ENCODE measurements at places on chromosomes 7 and 10.

- no peak for DNase-seq
Measured at GRCh38 chr10:61455656-61456055, 2.5 kb upstream of the TMEM26 start.

GRCh38 chr7:90674625-90675024, 78.5 kb downstream of the CDK14 start:
- DNase-seq: no peak

DNA sequence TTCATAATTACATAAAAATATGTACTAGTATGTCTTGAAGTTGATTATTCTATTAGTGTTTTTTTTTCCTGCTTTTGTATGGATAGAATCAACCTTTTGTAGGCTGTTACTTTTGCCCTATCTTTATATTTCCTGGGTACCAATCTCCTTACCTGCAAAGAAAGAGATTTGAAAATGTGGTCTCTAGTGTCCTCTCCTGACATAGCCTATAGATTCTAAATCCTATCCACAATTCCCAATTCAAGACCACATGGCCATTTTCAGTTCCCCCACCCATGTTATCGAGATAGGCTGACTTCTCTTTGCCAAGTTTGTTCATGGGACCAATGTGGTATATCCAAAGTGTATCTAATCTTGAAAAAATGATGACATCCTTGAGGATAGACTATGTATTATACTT, 269.4 kb upstream of the SEMA3D start:
- no peak for DNase-seq

- DNase-seq: no peak
Measured at GRCh38 chr10:11670381-11670780, 58.9 kb upstream of the USP6NL start.

- no peak for DNase-seq
Measured at GRCh38 chr10:100575585-100576281, 40.0 kb downstream of the HIF1AN start.

DNA sequence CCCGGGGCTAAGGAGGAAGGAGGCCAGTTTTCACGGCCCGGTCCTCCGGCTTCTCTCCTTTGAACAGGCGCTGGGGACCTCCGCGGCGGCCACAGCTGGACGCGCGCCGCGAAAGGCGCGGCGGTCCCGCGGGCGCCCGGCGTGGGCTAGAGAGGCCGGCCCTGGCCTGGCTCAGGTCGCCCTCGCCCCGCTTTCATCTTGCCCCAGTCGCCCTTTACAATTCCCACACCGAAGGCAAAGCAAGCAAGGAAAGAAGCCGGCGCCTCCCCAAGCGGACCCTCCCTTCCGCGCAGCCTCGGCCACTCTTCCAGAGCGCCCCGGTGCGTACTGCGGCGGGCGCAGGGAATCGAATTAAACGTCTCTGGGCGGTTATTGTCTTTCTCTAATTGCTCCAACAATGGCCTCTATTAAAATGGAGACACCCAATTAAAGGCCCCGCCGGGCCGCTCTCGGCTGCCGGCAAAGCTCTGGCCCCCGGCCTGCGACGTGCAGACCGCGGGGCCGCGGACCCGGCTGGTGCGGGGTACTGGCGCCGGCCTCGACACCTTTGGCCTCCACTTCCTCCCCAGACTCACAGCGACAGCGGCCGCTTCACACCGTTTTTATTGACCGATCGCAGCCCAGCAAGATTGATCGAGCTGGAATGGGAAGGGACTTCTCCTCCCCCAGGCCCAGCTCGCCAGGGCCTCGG, 4.5 kb upstream of the GATA3 start:
- DNase-seq: peak; percentile 33

DNA sequence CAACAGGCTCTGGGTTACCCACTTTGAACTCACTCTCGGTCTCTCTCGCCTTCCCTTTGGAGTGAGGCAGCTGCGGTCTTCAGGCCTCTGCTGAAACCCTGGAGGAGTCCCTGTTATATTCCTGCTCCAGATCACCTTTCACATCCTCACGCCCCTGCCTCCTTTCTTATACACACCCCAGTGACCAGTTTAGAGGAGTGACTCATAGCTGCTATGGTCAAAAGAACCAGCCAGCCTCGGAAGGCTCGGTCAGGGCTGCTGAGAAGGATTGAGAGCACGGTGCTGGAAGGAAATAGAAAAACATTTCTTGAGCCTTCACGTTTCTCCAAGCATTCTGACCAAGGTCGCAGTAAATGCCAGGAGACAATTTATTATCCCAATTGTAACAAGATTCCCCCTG, 28.3 kb upstream of the SVOPL start:
- no peak for DNase-seq

DNA sequence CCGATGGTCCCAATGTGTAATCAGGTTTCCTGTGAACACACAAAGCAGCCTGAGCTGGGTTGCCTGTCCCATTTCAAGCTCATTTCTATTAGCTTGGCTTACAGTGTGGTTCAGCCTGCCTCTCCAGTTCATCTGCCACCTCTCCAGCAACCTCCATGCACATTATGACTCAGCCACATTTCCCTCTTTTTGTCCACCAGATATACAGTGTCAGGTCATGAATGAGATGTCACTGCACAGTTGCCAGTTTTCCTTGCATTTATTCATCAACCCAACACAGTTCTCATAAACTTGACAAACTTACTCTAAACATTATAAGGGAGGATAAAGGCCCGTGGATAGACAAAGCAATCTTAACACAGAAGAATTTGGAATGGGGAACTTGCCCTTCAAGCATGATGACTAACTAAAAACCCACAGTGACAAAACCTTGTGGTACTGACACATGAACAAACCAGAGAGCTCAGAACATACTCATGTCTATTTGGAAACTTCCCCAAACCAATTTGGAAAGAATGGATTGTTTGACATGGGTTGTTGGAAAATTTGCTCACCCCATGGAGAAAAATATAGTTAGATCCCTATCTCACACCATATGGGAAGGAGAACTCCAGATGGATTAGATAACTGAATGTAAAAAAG, 2.5 kb upstream of the CFAP58 start:
- DNase-seq: no peak

DNA sequence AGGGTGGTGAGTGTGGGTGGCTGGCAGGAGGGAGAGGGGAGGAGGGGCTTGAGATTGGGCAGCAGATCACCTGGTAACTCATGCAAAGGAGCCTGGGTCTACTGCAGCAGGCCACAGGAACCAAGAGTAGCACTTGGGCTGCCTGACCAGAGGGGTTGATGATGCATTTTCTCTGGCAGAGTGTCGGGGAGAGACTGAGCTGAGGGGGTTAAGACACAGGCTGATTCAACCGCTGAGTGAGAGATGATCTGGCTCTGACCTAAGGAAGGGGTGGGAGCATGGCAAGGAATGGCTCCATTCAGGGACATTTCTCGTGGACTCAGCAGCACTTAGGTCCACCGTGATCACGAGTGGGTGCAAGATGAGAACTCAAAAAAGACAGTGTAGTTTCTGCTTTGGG, 115.5 kb upstream of the STK17A start:
- no peak for DNase-seq

DNA sequence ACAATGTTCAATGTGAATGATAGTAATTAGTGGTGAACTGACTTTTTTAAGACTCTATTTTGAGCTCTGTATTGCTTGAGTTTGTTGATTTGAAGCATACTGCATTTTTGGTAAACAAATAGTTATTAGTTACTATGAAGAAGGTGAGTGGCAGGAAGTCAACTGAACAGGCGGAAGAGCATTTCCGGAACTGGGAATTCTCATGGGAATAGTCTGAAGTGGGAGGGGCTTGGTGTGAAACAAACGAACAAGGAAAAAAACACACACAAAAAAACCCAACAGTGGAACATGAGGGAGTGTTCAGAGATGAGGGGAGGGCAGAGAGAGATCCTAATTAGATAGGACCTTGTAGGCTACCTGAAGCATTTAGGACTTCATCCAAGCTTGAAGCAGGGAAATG, 43.9 kb upstream of the C1QL3 start:
- no peak for DNase-seq

GRCh38 chr10:61262486-61263261, 190.5 kb downstream of the TMEM26 start:
- no peak for DNase-seq

DNA sequence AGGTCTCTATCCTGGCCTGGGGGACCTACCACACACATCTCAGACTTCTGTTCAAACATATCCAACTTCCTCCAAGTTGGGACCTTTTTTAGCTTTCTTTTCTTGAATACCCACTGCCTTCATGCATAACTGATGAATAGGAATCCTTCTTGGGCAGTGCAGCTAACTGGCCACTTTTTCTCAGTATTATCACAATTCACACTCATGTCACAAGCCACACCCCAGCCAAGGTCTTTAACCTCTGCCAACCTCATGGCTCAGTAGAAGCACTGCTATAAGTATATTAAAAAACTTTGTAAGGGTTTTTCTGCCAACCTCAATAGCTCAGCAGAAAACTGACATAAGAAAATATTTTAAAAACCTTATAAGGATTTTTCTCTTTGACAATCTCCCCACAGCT, 44.5 kb downstream of the HHEX start:
- DNase-seq: no peak

DNA sequence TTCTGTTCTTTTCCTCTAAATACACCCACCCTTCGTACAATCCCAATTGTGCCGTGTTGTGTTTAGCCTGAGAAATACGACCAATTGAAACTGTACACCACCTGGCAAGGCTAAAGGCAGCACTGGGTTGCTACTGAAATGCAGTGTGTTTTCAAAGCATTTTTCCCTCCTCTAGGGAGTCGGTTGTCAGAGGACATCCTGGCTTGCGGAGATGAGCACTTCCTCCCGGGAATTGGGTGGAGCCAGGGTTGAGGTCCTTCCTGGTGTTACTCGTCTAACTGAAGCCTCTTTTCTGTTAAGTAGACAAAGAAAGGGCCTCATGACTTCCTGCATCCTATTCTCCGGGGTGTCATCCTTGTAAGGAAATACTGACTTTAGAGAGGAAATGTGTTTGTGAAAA, 133.5 kb downstream of the MTPAP start:
- no peak for DNase-seq

GRCh38 chr7:151132461-151133205, 34.9 kb downstream of the GBX1 start:
- no peak for DNase-seq

DNA sequence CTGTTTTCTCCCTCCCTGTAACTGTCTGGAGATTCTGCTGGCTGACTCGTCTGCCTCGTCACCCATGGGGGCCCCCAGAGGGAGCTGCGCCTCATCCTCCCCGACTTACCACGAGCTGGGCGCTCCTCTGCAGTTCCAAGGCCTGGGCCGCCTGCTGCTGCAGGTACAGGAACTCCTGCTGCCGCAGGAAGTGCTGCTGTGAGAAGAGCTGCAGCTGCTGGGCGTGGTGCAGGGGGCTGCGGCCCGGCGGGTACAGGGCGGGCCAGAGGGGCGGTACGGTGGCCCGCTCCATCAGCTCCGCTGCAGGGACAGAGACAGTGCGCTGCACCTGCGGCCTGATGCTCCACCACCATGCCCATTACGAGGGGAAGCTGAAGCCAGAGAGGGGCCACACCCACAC, 47.7 kb downstream of the TNRC18 start:
- DNase-seq: no peak

- no peak for DNase-seq
Measured at GRCh38 chr10:112407696-112408095, 33.8 kb downstream of the ACSL5 start.

GRCh38 chr7:157138424-157139110, at the start of gene UBE3C:
Gene UBE3C, plus strand, starts transcription at chr7:157138926. Its CDS starts 347 bp downstream, at chr7:157139273.
- DNase-seq: peak; percentile 93

DNA sequence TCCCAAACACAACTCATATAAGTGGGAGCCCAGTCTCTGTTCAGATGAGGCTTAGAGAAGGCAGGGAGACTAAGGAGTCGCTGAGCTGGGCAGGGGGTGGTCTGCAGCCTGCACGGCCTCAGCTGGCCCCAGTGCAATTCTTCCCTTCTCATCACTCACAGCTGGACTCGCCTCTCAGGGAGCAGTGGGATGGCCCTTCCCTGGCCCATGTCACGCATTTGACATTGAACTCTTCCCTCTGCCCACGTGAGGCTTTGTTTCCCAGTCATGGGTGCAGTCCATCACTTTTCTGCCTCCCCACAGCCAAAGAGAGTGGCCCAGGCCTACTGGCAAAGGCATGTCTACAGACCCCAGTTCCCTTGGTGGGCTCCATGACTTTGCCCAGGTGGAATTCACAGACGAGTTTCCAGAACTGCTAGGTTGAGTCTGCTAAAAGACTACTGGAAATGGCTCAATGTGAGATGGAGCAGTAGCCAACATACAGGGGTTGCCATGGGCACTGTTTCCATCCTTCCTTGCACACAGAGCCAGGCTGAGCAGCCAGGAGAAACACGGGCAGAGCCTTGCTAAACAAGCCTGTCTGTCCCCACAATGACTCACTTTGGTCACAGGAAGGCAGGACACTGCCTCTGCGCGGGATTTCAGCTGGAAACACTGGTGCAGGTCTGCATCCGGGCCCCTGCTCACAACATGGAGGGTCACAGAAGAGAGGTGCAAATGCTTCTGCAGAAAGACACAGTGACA, 90.1 kb downstream of the OAT start:
- no peak for DNase-seq

GRCh38 chr7:23129036-23129435, 23.5 kb downstream of the KLHL7 start:
- DNase-seq: no peak

DNA sequence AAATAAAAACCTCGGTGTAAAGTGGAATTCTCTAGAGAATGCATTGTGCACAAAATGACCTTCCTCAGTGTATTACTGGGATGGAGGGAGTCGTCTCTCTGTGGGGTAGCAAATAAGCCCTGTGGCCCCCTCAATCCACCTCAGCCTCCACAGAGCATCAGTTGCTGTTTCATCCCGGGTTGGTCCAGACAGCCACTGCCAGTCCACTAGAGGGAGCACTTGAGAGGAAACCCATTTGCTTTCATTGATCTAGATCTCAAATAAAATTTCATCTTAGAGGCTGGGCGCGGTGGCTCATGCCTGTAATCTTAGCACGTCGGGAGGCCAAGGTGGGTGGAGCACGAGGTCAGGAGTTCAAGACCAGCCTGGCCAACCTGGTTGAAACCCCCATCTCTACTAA, 1128.7 kb downstream of the CNTNAP2 start:
- peak; percentile 25 for DNase-seq

DNA sequence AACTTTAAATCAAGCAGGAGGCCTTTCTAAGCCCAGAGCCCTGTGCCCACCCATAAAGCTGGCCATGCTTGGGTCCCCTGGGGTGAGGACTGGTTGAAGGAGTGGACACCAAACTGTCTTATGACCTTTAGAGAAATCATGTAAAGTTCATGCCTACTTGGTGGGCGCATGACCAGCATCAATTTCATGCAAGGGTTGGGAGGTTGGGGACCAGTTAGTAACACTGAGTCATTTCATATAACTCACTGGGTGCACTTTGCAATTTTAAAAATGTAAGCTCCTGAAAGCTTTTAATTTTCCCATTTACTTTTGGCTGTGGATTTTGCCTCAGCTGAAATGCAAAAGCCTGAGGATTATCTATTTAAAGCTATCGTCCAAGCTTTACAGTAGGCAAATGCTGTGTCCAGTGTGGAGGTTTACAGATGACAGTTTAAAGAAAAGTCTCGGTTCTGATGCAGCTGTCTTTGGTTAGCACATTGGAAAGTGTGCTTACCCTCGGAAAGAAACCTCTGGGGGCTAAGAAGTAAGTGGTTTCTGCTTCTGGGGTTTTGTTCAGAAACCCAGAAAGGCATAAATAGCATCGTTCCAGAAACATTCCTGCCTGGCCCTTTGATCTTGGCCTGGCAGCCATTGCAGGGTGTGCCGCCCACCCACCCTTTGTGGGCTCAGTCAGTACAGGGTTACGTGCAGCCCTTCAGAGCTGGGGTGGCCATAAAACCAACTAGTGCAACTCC, 48.8 kb upstream of the CHST15 start:
- DNase-seq: no peak
